ENCODE measurements at places on chromosomes 3 and 15.

GRCh38 chr3:54676087-54676486 lies 251.8 kb downstream of the LRTM1 start:
- DNase-seq, result no peak

- DNase-seq, result no peak
Observed at GRCh38 chr3:74403307-74403706, 211.2 kb downstream of the CNTN3 start.

DNA sequence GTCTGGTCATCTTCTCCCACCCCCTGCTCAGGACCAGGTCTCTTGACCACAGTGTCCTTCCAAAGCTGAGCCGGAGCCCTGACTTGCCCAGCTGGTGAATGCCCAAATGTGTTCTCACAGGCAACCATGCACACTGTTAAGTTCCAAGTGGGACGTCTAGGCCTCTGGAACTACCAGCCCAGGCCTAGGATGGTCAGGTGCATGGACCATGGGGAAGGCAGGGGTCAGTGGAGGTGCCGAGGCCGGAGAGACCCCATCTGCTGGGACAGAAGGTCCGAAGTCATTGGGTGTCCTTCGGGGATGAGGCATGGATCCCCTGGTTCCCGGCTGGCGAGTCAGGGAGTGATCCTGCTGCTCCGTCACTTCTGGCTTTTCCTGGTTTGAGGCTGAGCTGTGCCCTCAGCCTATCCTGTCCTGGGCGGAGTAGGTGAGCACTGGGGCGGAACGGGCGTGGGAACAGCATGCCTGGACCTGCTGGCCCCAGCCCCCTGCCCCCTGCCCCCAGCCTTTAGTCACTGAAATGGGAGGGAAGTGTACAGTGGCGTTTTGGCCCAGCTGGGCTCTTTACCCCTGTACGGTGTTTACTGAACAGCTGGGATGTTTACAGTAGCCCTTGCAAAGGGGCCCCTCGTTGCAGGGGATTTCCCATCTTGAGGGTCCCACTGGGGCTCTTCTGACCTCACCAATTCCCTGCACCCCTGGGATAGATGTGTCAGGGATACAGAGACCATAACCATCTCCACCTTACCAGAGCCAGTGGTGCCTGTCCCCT lies 12.1 kb downstream of the SEMA3F start:
- DNase-seq, result no peak

- DNase-seq, result no peak
Observed at GRCh38 chr3:135807879-135808278, 157.6 kb upstream of the PPP2R3A start.

DNA sequence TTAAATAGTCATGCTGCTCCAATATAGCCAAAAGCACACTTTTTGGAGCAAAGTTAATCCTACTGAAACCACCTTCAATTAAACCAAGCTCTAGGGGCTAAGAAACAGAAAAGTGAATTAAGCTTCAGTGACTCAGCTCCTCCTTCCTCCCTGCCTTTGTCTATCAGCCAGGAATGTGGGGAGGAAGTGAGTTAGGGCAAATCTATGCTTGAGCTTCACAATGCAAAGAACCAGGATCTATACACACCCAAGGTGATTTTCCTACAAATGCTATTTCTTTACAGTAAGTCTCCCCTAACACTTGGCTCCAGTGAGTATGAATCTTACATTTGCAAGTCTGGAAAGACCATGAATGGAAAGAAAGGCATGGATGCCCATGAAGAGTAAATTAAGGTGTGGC lies 212.1 kb downstream of the P3H2 start:
- peak; percentile 21 for DNase-seq

- DNase-seq, result no peak
Observed at GRCh38 chr3:96370637-96371036, 443.8 kb upstream of the EPHA6 start.

DNA sequence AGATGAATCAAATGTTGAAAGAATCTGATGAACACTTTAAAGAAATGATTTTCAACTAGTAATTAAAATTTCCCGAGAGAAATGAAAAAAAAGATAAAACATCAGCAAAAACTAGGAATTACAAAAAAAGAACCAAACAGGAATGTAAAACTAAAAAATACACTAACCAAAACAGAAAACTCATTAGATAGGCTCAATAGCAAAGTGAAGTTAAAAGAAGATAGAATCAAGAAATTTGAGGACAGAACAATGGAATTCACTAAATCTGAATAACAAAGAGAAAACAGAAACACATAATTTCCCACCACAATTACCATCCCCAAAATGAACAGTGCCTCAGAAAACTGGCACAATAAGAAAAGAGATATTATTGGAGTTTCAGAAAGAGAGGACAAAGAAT lies 290.1 kb upstream of the CNTN4 start:
- no peak for DNase-seq

GRCh38 chr3:148372206-148372875 lies 325.4 kb upstream of the AGTR1 start:
- no peak for DNase-seq

DNA sequence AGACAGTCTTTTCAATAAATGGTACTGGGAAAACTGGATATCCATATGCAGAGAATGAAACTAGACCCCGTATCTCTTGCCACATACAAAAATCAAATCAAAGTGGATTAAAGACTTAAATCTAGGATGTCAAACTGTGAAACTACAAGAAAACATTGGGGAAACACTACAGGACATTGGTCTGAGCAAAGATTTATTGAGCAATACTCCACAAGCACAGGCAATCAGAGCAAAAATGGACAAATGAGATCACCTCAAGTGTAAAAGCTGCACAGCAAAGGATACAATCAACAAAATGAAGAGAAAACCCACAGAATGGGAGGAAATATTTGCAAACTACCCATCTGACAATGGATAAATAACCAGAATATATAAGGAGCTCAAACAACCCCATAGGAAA lies 38.4 kb upstream of the MBNL1 start:
- no peak for DNase-seq

- peak; percentile 69 for DNase-seq
Observed at GRCh38 chr15:70271422-70272088, 173.8 kb upstream of the TLE3 start.

- no peak for DNase-seq
Observed at GRCh38 chr3:98457543-98457942, 5.5 kb upstream of the OR5K1 start.

DNA sequence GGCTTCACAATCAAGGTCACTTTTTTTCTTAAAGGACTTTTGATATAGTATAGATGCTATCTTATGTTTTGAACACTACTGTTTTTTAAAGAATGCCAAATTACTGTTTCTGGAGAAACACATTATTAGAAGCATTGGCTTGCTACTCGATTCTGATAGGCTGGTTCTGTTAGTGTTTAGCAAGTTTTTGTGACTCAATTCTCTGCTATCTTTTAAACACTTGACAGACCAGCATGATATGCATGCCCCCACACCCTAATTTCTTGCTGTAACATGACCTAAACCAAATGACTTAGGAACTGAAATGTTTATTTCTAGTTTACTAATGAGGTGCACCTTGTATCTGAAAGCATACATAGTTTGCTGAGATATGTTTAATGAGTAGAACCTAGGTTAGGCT lies 5.5 kb upstream of the IL20RB start:
- no peak for DNase-seq

GRCh38 chr3:23422517-23422851 lies 219.4 kb downstream of the UBE2E2 start:
- no peak for DNase-seq

- no peak for DNase-seq
Observed at GRCh38 chr3:170270282-170270881, 48.2 kb downstream of the PRKCI start.

- DNase-seq, result no peak
Observed at GRCh38 chr3:143367171-143367570, 247.6 kb downstream of the CHST2 start.

GRCh38 chr3:181932039-181932438 lies 220.3 kb downstream of the SOX2 start:
- no peak for DNase-seq

GRCh38 chr15:42279234-42279723 lies 6.0 kb upstream of the TMEM87A start:
- DNase-seq, result no peak

GRCh38 chr3:115790759-115791158 lies 167.4 kb downstream of the GAP43 start:
- DNase-seq, result peak; percentile 95

- DNase-seq, result no peak
Observed at GRCh38 chr15:66877477-66878271, 175.6 kb downstream of the SMAD6 start.

- no peak for DNase-seq
Observed at GRCh38 chr3:81161100-81161499, 600.3 kb downstream of the GBE1 start.

- DNase-seq, result no peak
Observed at GRCh38 chr3:135840436-135840835, 125.1 kb upstream of the PPP2R3A start.

DNA sequence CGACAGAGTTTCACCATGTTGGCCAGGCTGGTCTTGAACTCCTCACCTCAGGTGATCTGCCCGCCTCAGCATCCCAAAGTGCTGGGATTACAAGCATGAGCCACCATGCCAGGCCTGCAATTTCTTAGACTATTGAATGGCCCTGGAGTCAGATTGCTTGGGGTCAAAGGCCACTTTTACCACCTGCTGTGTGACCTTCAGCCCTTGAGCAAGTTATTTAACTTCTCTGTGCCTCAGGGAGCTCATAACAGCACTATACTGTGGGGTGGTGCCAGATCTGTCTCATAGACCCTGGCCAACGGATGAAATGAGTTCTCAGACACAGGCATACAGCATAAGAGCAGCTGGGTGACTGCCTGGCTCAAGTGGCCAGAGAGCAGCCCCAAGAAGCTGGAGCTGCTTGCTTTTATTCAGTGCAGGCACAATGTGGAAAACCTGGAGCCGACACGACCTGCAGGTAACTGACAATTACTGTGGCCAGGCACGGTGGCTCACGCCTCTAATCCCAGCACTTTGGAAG lies 44.9 kb upstream of the FURIN start:
- no peak for DNase-seq

- DNase-seq, result no peak
Observed at GRCh38 chr3:126390201-126390600, 4.5 kb upstream of the CFAP100 start.

DNA sequence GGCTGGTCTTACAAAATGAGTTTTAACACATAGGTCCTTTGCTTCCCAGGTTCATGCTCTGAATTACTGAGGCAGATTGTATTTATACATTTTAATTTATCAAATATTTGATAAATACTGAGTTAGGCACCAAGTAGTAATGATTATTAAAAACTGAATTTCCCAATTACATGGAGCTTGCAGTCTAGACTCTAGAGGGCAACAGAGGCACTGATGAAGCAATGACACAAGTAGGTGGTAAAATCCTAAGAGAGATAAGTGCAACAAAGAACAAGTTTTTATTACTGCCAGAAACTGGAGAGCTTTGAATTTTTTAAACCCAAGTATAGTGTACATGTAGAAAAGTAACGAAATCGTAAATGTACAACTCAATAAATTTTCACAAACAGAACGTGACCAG lies 406.2 kb upstream of the RARB start:
- peak; percentile 76 for DNase-seq

DNA sequence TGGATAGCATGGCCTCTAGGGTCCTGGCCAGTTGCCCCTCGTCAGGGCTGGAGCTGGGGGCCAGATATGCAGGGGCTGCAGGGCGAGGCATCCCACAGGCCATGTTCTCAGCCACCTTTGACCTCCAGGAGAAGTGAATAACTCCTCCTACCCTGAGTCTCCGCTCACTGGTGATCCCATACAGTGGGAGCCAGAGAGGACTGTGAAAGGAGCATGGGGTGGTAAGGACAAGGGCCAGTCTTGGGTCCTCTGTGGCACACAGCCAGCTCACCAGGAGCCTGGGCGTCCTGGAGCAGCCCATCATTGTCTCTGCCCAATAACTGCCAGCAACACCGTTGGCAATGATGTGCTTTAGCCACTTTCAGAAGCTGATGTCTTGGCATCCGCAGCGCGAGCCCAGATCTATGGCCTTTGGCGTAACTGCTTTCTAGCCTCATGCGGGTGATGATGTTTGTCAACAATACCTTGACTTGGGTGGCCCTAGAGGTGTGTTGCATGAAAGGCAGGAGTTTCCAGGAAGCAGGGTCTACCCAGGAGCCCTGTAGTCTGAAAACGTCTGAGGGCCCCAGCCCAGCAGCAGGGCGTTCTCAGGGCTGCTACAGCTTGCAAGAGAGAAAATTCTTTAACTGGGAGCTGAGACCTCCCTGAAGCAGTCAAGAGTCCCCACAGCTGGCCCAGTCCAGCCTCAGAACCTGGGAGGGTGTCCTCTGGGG lies 61.1 kb upstream of the IQSEC1 start:
- no peak for DNase-seq

DNA sequence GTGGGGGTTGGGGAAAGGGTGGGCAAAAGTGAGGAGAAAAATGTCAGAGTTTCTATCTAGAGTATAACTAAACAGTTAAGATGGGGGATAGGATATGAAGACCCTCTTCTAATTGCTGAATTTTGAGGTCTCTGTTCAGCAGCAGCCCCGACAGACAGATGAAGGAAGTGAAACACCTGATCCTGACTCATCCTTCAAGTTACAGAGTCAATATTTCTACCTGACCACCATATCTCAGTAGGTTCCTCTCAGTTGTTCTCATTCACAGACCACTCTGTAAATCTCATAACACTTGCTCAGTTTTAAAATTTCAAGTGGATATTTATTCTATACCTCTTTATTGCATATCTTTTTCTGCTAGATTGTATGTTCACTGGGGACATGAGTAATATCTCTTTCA lies 69.5 kb downstream of the CCDC54 start:
- no peak for DNase-seq

GRCh38 chr3:61805510-61806080 lies 244.2 kb downstream of the PTPRG start:
- DNase-seq, result no peak

- no peak for DNase-seq
Observed at GRCh38 chr15:56877255-56877970, 41.0 kb upstream of the TCF12 start.

- DNase-seq, result peak; percentile 85
Observed at GRCh38 chr3:45760878-45761711, 35.2 kb downstream of the SLC6A20 start.

DNA sequence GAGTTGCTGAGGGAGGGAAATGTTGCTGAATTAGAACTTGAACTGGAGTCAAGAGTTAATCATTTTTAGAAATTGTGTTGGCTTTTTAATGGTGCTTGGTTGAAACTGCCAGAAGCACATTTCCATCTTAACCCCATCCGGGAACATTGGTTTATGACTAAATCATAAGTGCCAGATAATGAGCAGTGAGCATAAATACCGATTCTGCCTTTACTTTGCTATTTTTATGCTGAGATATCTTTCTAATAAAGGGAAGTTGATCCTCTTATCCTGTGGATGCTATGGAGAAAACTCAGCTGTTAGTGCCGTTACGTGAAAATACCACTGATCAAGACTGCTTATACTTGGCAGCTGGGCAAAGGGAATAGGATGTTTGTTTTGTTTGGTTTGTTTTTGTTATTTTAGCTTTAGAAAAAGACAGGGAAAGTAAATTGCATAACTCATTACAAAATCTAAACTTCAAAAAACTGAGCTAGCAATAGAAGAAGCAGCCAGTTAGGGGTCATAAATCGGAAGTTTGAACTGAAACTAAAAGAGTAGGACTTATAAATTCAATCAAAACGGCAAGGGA lies 813.1 kb downstream of the NAALADL2 start:
- DNase-seq, result no peak

GRCh38 chr3:15159501-15160136 lies 46.4 kb upstream of the CAPN7 start:
- no peak for DNase-seq

GRCh38 chr3:43465109-43465508 lies 156.7 kb downstream of the ANO10 start:
- no peak for DNase-seq
